ENCODE measurements at places on chromosomes 13 and 19. TPM values are rescaled to one million over a fixed set of nuclear protein-coding genes. Genes with fewer than 3 reads are reported as not detected.

The CASP14 gene
- 0.02 TPM for total RNA-seq

The TTYH1 gene
- not detected for total RNA-seq

The LGALS4 gene
- 0.66 TPM for total RNA-seq

The FLT3 gene
- total RNA-seq: not detected

The SLC25A42 gene
- total RNA-seq: 8.0 TPM

The METTL21C gene
- total RNA-seq: not detected

All from SJCRH30 (cell line).